ENCODE measurements at places on chromosomes 2 and 18.

GRCh38 chr2:167924556-167924955 lies 322.8 kb downstream of the STK39 start:
- DNase-seq, result no peak

GRCh38 chr2:101277111-101277510 lies 24.4 kb downstream of the CNOT11 start:
- no peak for DNase-seq

DNA sequence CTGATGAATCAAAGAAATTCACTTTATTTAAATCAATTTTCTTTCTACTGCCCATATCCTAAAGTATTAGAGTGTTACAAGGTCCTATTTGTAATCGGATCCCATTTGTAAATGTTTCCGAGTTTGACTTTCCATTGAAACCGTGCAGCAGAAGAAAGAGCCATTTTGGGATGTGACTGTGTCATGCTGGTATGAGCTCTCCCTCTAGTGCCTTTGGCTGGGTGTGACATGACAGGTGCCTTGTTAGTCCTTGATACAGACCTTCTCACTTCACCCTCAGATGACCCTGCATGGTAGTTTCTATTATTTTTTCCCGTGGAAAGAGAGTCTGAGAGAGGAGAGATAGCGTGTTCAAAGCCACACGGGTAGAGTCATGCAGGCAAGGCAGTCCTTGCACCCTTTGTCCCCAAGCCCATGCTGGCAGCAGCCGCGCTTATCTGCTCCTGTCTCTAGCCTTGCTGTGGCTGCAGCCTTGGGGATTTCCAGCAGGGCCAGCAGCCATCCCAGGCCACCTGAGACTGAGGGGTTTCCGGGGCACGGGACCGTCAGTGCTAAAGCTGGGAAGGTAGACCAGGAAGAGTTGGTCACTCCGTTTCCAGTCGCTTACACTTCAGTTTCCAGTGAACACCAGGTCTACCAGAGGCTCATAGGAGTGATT lies 21.4 kb downstream of the CHMP1B start:
- DNase-seq, result no peak

- DNase-seq, result peak; percentile 35
Observed at GRCh38 chr18:62249478-62250097, 62.5 kb downstream of the RELCH start.

- no peak for DNase-seq
Observed at GRCh38 chr2:148917431-148917830, 42.4 kb downstream of the KIF5C start.

DNA sequence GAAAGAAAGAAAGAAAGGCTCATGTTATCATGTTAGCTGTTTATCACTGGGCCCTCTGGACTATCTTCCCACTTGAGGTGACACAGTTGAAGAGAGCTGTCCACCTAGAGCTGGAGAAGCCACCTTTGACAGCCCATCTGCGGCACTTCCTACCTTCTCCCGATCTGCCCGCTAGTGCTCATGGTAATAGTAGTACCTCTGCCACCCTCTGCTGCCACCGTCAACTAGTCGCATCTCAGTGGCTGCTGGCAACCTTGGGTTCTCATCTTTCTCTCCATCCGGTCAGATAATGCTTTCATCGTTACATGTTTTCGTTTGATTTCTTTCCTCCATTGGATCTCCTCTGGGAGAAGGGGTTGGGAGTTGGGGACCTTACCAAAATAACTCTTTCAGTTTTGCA lies 63.2 kb upstream of the COPS8 start:
- no peak for DNase-seq

DNA sequence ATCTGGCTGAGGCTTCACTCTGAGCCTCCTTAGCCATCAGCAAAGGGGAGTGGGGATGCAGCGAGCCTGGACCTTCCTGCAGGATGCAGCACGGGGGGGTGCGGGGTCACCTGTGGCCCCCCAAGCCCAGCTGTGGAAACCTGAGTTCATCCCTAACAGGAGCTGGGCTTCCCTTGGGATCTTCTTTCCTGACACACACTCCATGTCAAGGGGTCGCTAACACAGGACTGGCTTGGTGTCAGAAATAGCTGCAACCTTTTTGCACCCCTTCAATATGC lies 174.7 kb downstream of the RTP5 start:
- DNase-seq, result no peak

GRCh38 chr2:37243435-37243834 lies 12.0 kb downstream of the NDUFAF7 start:
- DNase-seq, result no peak

GRCh38 chr2:209973328-209973727 lies 29.1 kb upstream of the RPE start:
- DNase-seq, result no peak

DNA sequence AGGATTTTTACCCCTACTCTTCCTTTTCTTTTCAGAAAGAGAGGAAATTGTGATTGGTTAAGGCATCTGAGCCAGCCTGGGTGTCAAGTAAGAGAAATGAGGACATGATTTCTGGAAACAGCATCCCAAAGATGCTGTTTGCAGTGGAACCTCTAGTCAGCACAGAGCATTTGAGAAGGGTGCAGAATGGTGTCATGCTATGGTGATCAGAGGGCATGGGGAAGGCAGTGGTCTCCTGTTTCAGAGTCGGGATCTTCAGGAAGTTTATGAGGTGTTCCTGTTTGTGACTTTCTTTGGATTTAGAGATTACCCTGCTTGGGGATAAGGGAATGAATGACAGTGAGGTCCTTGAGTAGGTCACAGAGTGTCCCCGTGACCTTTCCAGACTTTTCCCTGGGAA lies 117.5 kb downstream of the LYPD6B start:
- DNase-seq, result no peak

DNA sequence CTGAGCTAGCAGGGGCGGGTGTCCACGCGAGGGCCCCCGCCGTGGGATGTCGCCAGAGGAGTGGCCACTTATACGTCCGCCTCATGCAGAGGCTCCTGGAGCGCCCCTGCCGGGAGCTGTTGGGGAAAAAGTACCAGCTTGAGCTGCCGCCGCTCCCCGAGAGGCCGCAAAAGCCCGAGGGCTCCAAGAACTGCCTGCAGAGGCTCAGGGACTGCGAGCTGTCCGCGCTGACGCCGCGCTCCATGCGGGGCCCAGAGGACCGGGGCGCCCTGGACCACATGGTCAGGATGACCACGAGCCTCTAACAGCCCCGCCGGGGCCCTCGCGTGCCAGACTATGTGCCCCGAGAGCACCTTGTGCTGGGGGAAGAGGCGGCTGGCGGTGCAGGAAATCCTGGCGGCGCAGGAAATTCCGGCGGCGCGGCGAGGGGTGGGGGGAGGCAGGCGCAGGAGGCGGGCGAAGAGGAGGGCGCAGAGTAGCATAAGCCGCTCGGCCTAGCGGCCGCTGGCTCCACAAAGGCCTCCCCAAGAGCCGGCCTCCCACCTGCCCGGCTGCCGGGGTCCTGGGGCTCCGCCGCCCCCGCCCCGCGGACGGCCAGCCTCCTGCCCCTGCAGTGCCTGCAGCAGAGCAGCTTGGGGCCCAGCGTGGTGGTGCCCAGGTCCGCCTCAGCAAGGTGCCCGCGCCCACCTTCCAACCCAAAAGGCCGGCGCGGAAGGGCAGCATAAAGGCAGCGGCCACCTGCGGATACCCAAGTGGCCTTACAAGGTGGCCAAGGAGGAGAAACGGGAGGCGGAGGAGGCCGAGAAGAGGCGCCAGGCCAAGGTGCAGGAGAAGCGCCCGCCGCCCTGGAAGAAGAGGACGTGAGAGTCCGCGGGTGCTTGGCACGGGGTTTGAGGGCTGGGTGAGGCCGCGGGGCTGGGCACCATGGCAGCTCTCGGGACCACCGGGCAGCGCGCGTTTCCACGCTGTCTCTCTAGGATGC lies 42.1 kb upstream of the TRIM43B start:
- peak; percentile 11 for DNase-seq

GRCh38 chr2:59540864-59541263 lies 1012.6 kb downstream of the BCL11A start:
- no peak for DNase-seq

- DNase-seq, result no peak
Observed at GRCh38 chr2:109631741-109632140, 17.6 kb downstream of the SOWAHC start.

DNA sequence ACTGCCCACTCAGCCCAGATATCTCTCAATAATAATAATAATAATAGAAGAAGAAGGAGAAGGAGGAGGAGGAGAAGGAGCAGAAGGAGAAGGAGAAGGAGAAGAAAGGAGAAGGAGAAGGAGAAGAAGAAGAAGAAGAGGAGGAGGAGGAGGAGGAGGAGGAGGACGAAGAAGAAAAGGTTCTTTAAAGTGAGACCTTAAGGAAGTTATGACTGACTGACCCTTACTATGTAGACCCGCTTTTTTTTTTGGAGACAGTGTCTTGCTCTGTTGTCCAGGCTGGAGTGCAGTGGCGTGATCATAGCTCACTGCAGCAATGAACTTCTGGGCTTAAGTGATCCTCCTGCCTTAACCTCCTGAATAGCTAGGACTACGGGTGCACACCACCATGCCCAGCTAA lies 88.9 kb upstream of the RFX8 start:
- DNase-seq, result no peak

DNA sequence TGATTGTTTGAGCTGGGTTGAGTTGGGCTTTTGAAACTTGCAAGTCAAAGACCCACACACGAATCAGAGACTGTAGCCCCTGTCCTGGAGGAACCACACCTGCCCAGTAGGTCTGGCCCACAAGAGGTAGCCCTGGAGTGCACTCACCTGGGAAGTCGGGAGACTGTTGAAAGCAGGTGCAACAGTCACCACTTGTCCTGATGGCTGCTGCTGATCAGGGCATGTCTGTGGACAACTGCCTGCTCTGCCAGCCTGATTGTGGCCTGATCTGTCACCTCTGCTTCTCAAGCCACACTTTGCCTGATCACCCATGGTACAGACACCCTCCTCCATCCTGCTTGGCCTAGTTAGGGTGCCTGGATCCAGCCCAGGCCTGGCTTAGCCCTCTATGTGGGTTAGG lies 105.0 kb upstream of the HAAO start:
- no peak for DNase-seq

- no peak for DNase-seq
Observed at GRCh38 chr2:42764901-42765300, 966 bp upstream of the OXER1 start.

- no peak for DNase-seq
Observed at GRCh38 chr18:3117493-3118192, 102.1 kb downstream of the MYOM1 start.

GRCh38 chr2:72619626-72620025 lies 206.2 kb downstream of the EXOC6B start:
- no peak for DNase-seq

DNA sequence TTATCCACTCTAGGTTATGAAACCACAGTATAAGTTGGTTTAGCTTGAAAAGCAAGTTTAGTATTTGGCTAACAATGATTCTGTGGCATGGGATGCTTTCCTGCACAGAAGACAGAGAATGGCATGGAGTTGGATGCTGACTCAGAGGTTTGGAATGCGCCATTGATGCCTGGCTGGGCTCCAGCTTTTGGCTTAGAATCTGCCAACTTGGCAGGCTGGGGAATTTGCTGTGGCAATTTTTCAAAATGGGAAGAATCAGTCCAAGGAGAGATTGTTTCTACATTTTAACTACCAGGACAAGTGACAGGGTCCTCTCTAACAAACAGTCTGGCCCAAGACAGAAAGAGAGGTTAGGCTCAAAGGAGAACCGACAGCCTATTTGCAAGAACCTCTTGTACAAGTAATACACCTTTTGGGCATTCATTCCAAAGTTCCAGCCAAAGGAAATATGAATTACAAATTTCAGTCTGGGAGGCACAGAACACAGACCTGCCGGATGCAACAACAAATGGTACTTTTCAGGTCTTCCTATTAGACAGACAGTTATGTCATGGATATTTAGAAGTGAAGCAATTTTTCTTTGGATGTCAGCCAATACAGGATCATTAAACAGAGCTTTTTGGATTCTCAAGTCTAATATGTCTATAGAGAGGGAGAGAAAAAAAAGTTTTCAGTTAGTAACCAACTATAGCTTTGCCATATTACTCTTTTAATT lies 1027.7 kb downstream of the TMEM182 start:
- no peak for DNase-seq

DNA sequence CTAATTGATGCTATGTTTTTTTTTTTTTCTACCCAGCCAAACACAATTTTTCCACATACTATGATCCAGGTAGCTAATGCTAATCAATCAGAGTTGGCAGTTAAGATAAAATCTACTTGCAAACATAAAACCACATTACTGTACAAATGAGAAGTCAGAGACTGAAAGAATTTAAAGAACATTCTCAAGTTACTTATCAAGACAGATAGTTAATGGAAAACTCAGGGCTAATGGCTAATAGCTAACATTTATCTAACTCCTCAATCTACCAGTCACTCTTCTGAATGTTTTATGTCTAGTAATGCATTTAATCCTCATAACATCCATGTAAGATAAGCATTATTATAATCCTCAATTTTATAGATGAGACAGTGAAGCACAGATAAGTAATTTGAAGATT lies 537.6 kb upstream of the SETBP1 start:
- no peak for DNase-seq

GRCh38 chr2:157439824-157440186 lies 4.1 kb downstream of the CYTIP start:
- no peak for DNase-seq

DNA sequence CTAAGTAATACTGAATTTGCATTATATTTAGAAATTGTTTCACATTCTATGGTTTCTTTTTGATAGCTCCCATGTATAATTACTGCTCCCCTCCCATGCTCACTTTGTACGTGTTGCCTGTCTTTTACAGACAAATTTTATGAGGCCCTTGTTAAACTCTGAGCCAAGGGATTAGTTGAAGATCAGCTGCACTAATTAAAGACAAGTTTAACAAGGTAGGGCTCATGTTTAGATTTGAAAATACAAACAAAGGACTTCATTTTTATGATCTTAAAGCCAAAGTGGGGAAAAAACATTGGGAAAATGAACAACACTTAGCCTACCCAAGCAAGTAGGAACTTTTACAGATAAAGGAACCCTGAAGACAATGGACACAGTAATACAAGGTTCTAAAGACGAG lies 46.2 kb downstream of the ARHGAP28 start:
- no peak for DNase-seq

DNA sequence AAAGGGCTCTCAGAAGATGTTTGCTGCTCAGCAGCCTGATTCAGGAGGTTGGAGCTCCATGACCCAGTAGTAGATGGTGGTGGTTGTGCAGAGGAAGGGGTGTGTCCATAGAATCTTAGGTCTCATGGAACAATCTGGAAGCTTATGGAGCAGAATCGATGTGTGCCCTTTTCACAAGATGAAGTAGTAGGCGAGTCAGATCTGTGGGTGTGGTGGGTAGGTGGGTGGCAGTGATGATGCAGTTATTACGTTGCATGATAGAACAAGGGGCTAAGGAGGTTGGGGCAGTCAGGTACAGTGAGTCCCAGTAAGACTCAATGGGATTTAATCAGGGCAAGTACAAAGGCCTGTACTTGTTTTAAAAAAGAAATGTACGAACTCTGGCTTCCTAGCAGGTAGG lies 9.1 kb downstream of the TET3 start:
- DNase-seq, result no peak

- DNase-seq, result no peak
Observed at GRCh38 chr18:22658318-22658717, 240.6 kb upstream of the CTAGE1 start.

DNA sequence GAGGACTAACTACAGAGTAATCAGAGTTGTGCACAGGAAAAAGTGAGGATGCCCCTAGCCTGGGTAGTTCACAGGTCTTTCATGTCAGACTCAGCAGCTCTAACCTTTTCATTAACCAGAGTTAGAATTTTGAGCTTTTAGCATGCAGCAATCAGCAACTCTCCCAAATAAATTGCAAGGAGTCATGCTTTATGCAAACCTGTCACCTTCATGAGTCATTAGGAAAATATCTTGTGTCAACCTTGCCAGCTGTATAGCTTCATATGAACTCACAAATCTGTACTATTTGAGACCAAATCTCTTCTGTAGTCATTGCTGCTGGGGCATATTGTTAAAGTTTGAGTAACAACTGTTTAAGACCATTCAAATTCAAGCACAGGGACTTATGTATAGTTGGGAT lies 382.3 kb upstream of the NT5C1B start:
- no peak for DNase-seq

All from T-helper 22 cell (primary cell).